ENCODE measurements at places on chromosomes 5 and 9.

DNA sequence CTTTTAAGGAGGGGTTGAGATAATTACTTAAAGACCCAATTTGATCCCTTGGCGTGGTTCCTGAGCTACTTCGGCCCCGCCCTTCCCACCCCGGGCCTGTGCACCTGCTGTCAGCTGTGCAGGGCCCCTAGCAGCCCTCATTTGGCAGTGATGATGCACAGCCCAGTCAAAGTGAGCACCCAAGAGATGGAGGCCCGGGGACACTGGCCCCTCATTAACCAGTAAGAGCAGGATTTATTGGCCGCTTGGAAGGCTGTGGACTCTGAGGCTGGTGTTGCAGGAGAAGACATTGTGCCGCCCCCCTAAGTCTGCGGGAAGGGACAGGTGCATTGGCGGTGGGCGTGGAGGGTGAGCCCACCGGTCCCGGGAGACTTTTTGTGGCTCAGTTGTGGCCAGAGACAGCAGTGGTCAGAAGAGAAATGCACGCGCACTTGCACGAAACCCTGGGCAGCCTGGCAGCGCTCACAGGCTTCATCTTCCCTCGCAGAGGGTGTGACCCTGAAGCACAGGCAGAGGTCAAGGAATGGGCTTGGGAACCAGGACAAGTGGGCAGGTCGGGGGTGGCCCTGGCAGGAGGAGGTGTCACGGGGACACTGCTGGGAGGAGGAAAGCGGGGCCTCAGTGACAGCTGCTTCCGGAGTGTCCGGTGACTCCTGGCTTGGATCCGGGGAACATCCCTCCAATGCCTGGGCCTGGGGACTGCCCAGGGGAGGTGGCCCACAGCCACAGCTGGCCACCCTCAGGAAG is 74.0 kb upstream of the RXRA start:
- no peak for DNase-seq

DNA sequence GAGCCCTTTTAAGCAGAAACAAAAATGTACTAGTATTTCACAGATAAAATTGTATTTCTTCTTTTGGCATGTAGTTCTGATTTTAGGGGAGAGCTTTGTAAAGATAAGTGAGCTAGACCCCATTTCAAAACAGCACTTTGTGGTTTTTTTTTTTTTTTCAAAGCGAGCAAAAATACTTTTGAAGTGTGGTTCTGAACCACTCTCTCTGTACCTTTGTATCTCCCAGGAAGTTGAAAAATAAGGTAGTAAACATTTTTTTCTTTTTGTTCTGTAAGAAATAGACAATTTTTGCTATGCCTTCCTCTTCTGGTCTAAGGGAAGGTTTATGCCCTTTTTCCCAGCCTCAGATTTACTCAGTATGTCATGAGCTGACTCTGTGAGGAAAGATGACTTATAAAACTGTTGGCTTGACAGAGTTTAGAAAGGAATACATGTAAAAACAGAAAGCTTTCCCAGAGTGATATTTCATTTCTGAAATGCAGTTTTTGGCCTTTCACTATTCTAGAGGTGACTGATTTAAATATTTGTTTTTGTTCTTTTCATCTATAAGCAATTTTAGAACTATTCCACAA is 12.5 kb downstream of the ERCC6L2 start:
- peak; percentile 27 for DNase-seq

DNA sequence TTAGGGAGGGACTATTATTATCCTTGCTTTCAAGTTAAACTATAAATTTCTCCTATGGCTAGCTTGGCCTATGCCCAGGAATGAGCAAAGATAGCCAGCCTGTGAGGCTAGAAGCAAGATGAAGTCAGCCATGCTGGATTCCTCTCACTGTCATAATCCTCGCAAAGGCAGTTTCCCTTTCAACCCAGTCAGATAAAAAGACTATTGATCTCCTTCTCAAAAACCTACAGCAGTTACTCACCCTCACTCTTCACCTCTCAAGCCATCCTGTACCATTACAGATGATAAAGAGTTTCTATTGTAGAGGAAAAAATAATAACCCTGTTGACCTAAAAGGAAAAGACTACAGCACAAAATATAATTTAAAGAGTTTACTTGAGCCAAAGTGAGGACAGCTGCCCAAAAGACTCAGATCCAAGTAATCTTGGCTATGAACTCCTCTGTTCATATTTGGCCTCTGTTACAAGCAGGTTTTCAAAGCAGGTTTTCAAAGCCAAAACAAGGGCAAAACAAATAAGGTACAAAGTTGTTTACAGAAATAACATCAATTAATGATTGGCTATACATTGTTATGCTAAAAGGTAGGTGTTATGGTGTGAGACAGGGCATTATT is 41.7 kb downstream of the KCNV2 start:
- no peak for DNase-seq

GRCh38 chr9:100117316-100117715 is 18.3 kb downstream of the INVS start:
- no peak for DNase-seq

GRCh38 chr5:145365464-145365863 is 469.7 kb downstream of the PRELID2 start:
- DNase-seq = no peak

DNA sequence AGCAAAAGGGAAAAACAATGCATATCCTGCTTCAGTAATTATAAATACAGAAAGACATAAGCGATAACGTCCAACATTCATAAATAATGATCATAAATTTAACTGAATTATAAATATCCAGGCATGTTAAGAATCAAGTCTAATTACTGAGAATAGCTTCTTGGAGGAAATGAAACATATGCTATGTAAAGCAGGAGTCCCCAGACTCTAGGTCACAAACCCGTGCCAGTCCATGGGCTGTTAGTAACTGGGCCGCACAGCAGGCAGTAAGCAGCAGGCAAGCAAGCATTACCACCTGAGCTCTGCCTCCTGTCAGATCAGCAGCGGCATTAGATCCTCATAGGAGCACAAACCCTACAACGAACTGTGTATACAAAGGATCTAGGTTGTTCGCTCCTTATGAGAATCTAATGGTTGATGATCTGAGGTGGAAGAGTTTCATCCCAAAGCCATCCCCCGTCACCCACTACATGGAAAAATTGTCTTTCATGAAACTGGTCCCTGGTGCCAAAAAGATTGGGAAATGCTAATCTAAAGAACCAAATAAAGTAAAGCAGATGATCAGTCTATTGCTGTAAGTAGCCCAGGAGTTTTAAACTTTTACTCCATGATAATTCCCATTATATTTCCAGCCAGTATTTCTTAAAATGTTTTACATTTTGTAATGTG is 50.4 kb downstream of the CERT1 start:
- DNase-seq = no peak

DNA sequence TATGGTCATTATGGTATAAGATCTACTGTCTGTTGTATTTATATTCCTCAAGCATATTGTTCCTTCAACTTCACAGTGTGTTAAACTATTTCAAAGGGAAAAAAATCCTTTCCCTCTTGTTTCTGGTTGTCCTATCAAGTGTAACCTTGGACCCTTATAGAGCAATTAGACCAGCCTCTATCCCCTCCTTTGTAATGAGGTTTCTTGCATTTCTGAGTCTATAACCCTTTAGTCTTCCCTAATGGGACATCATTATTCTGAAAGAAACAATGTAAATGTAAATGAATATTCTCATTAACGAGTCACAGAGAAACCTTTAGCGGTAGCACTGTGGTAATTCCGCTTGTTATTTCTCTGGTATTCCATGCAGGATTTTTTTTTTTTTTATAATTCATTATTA is 197.3 kb downstream of the CNTLN start:
- no peak for DNase-seq

- DNase-seq = no peak
These were observed 449.5 kb upstream of the TRPC7 start for GRCh38 chr5:136814619-136815378.

All from central memory CD4-positive, alpha-beta T cell (primary cell).